ENCODE measurements at places on chromosomes 7 and 10.
A peak's percentile ranks its signal among the peaks of the same experiment; 100 is the strongest.

DNA sequence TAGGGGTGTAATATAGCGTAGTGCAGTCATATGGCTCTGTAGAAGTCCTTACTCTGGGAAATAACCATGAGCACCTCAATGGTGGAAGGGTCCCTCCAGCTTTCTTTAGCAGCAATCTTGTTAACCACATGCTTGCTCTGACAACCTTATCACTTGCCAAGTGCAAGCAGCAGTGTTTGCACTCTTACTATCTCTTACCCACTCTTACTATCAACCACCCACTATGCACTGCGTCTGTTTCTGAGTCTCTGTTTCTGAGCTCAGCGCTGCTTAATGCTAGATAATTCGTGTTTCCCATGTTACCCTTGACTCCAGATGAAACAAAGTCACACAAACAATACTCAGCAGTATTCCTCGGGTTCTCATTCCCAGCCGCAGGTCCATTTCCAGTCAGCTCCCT is 433.7 kb upstream of the PFKP start:
- DNase-seq = no peak

- no peak for DNase-seq
These were observed 155.7 kb upstream of the FGFR2 start for GRCh38 chr10:121753726-121754476.

DNA sequence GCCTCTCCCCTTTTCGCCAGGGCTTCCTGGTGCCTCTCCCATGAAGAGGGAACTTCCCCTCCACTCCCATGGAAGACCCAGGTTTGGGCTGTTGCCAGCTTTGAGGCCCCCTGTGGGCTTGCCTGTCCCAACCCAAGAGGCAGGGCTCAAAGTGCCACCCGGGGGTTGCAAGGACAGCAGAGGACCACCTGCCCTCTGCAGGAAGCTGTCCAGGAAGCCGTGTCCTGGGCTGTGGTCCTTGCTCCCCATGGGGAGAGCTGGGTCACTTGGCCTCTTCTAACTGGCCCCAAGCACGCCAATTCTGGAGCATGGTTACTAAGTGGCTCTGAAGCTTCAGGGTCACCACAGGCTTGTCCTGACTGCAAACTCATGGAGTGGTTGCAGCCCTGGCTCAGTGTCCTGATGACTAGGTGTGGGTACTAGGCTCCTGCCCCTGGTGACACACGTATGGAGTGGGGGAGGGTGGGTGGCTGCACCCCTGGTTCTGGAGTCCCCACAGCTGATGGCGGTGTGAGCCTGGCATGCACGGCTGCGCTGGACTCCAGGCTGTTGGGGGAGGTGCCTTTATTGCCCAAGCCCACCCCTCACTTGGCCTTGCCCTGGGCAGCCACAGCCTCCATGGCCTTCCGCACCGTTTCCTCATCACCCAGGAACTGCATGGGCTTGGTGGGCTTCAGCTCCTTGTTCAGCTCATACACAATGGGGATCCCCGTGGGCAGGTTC is 3.0 kb downstream of the PGAM2 start:
- no peak for DNase-seq

DNA sequence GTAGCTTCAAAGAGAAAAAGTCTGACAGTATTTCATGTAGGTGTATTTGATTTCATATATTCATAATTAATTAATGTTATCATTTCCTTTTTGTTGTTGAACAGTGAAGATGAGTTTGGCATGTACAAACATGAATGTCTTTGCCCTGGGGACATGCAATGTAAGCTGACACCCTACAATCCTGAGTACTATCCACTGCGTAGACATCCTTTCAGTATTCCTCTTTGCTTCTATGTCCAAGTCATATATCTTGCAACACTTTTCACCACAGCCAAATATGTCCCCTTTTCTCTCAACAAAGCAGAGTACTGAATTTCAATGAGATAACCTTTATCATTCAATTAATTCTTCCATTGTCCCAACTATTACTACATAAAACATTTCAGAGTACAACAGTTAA is 93.6 kb downstream of the GPR37 start:
- DNase-seq = no peak

- no peak for DNase-seq
These were observed 35.6 kb downstream of the ACADSB start for GRCh38 chr10:123044391-123044790.

DNA sequence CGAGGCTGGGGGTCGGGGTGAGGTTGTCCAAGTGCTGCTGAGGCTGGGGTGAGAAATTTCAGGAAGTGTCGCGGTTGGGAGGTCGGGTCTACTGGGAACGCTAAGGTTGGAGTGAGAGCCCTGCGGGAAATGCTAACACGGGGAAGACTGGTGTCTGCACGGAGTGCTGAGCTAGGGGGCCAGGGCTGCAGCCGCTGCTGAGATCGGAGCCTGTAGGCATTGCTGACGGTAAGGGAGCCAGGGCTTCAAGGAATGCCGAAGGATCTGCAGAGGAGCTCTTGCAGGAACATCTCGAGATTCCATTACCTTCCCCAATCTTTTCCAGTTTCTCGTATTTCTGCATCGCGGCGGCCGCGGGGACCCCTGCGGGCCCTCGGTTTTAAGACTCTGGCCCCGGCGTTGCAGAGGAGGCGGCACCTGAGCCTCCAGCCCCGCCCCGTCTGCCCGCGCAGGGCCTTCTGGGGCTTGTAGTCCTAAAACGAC is at the start of gene CDK5:
TSS of gene CDK5 (minus strand) at position 392 of the 483 bp plus-strand sequence. CDS start at position 343, 49 bp downstream.
- DNase-seq = no peak

DNA sequence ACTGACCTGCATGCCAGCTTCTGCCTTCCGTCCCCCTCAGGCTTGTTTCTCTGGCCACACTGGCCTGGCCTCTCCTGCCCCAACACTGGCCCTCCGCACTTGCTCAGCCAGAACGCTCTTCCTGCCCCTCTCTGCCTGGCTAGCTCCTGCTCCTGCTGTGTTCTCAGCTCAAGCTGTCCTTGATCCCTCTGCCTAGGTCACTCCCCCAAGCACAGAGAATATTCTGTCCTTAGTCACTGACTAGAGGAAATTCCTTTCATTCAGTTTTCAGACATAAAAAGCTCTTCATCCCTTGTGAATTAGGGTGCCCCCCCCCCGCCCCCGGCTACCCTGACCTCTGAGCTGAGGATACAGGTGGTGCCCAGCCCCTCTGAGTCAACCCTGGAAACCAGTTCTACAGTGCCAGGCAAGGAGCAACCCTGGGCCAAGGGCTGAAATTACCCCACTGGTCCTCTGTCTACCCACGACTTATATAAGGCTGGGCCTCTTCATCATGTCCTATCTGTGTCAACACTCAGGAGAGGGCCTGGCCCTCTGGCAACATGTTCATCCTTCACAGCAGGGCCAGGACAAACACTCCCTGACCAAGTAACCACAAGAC is 6.6 kb upstream of the SGPL1 start:
- DNase-seq = no peak

DNA sequence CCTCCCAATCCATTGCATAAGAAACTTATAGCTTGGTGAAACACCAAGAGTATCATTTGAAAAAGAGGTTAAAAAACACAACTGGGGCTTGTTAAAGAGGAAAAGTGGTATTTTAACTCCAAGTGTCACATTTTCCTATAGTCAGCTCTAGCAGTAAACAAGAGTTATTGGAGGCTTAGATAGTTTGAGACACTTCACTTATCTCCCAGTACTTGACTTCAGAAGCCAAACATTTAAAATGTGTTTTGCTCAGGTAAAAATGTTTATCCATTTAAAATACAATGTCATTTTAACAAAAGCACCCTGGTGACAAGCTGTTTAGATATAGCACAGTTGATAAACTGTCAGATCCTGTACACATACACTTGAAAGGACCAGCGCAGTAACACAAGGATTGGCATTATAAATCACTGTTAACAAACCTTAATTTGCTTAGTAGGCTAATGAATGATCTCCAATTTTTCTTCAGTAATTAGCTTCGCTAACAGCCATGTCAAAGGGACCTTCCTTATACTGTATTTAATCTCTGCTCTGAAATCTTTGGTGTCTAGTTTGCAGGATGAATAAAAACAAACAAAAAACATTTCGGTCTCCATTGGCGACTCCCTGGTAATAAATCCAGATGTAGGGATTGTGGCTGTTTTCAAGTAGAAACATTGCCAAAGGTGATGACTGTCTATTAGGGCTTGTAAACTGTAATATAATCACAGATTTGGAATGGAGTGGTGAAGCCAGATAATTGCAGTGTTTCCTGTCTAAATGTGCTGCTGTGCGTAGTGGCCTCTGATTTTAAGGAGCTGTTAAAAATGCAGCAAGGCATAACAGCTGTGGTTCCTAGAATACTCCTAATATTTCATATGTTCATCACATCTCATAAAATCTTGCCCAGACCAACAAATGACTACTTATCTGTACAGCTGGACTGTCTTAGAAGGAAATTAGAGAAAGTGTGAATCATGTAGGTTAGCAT is 545.1 kb downstream of the AUTS2 start:
- peak; percentile 1 for DNase-seq

GRCh38 chr7:19834566-19834965 is 61.1 kb upstream of the TMEM196 start:
- no peak for DNase-seq

DNA sequence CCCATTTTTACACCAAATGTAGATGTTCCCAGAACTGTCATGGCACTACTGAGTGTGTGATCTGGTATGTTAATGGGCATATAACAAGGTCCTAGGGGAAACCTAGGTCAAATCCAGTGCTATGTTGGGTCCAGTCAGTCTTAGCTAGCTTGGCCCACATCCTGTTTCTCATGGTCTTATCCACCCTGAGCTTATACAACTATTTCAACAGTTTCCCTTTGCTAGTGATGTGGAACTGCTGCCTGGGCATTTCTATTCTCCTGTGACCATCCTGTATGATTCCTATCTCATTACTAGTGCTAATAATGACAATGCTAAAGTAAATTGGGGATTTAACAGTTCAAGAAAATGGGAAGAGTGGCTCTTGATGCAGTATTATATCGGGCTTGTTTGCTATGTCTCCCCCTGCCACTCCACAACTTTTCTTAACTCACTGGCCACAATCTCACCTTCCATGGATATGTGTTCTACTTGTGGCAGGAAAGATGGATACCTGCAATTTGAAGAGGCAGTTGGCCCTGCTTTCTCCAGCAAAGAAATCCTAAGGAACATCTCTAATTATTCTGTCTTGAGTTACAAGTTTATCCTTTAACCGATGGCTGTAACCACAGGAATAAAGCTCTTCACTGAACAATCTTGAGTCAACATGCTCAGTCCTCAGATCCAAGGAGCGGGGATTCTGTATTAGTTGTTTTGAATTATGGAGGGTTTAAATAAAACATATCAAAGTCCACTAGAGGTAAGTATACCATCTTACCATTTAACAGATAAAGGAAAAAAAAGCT is 707.8 kb downstream of the XPNPEP1 start:
- no peak for DNase-seq

DNA sequence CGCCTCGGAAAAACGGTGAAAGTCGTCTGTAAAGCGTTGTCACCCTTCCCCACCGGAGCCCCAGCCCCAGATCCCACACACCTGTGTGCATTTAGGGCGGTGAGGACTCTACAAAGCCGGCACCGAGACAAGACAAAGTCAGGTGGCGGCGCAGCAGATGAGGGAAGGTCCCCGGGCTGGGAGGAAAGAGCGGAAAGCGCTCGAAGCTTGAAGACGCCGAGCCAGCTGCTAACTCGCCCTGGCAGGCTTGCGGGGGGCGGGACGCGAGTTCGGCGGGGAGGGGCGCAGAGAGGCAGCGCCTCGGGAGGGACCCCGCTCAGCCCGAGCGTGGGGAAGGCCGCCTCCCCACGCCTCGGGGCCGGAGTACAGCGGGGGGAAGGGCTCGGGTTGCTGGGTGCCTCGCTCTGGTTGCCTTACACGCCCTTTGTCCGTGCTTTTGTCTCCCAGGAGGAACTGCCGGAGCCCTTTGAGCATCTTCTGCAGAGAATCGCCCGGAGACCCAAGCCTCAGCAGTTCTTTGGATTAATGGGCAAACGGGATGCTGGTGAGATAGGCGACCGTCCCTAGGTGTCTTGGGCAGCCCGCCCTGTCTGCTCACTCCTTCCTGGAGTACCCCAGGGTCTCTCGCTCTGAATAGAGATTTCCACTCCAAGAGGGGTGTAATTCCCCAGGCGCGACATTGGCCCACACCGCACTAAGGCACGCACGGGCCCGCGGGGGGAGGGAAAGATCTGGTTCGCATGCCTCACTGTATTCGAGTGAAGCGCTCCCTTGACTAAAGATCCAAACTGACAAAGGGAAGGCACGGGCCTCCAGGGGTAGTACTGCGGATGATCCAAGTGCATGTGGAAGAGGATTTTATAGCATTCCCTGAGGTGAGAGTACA is 1.6 kb downstream of the TAC1 start:
- no peak for DNase-seq

- no peak for DNase-seq
These were observed 39.3 kb downstream of the CALML3 start for GRCh38 chr10:5563991-5564536.

- DNase-seq = no peak
These were observed 66.0 kb upstream of the SEPHS1 start for GRCh38 chr10:13414137-13414536.

GRCh38 chr7:69062020-69062765 is 536.1 kb upstream of the AUTS2 start:
- DNase-seq = peak; percentile 11

DNA sequence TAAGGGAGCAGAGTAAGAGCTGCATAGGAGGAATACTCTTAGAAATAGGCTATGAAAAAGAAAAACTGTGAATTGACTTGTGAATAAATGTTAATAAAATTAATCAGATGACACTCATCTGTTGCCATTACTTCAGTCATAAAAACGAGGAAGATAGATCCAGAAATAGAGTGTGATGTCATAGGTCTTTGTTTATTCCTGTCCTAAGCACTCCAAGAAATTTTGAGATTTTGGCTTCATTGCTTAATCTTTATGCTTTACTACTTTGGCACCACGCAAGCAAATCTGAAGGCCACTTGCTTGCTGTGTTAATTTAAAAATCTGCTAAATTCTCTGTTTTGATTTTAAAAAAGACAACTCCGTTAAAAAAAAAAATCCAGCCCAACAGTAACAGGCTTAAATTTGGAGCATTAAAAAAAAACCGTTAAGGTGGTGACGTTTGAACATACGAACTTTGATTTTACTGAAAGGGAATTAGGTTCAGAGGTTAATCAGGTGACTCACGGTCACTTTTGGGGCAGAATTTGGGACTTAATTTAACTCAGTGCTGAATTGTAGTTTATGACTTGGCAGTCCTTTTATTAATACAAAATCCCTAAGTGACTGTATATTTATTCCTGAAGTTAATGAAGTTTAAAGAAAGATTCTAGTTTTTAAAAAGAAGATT is 3.4 kb downstream of the IFRD1 start:
- DNase-seq = no peak

DNA sequence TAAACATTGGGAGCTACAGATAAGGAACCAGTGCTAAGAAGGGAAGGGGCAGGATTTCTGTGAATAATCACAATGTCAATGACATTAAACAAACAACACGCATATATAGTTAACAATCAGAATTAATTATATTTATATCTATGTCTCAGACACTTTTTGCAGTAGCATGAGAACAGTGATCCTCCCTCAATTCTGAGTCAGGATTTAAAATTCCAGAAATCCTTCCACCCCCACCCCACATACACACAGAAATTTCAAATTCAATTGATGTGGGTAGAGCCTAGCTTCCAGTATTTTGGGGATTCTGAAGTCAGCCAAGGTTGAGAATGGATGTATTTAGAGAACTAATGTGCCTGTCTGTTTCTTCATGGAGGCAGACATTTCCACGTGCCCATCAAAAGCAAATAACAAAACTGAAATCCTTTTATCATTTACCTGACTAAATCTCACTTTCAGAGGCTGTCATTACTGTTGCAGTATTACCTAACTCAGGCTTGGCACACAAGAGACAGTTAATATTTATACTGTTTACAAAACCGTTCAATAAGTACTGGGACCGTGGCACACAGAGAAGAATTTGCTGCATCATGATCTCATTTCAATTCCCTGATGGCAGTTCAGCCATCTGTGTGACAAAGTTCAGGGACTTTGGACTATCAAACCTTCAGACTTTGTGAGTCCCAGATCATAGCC is 116.6 kb upstream of the PALS2 start:
- peak; percentile 85 for DNase-seq

Data from large intestine (tissue), 12 donors.